ENCODE measurements at places on chromosomes 7 and 10. TPM values are rescaled to one million over a fixed set of nuclear protein-coding genes. Genes with fewer than 3 reads are reported as not detected.

MBL2 gene
- not detected for polyA plus RNA-seq

EVX1 gene
- polyA plus RNA-seq: 1.4 TPM

SPDYE16 gene
- polyA plus RNA-seq: 0.06 TPM

CACNB2 gene
- polyA plus RNA-seq: 1.2 TPM

ACSM6 gene
- polyA plus RNA-seq: not detected

TSPAN15 gene
- 43.0 TPM for polyA plus RNA-seq

LRIT1 gene
- not detected for polyA plus RNA-seq

MOGAT3 gene
- 3.7 TPM for polyA plus RNA-seq

AKR1C4 gene
- polyA plus RNA-seq: not detected

UNCX gene
- polyA plus RNA-seq: not detected

DYDC2 gene
- polyA plus RNA-seq: not detected

FAM180A gene
- 1.8 TPM for polyA plus RNA-seq

SFRP4 gene
- 0.23 TPM for polyA plus RNA-seq

RAB19 gene
- 3.0 TPM for polyA plus RNA-seq

FAM237B gene
- polyA plus RNA-seq: 0.01 TPM

ADCY1 gene
- 0.23 TPM for polyA plus RNA-seq

CCDC146 gene
- polyA plus RNA-seq: 3.6 TPM

NEUROG3 gene
- 1.4 TPM for polyA plus RNA-seq

MGAM2 gene
- 1.2 TPM for polyA plus RNA-seq

ANKRD61 gene
- polyA plus RNA-seq: not detected

AFAP1L2 gene
- 7.9 TPM for polyA plus RNA-seq

FOXI2 gene
- polyA plus RNA-seq: 0.15 TPM

STN1 gene
- 22.4 TPM for polyA plus RNA-seq

SH2D4B gene
- polyA plus RNA-seq: not detected

ARF5 gene
- polyA plus RNA-seq: 282 TPM

PBLD gene
- 83.7 TPM for polyA plus RNA-seq

SPDYE2B gene
- not detected for polyA plus RNA-seq

ACTL6B gene
- polyA plus RNA-seq: 0.58 TPM

FAM171A1 gene
- 7.2 TPM for polyA plus RNA-seq

CALHM1 gene
- polyA plus RNA-seq: not detected

TRIP6 gene
- 12.0 TPM for polyA plus RNA-seq
